Right renal cortex interstitium (tissue), 3 donors: ENCODE measurements at places on chromosomes 5 and 9. TPM values are rescaled to one million over a fixed set of nuclear protein-coding genes. Genes with fewer than 3 reads are reported as not detected.

- DNase-seq, result no peak
These were observed 150.9 kb downstream of the OSTF1 start for GRCh38 chr9:75239176-75239575.

DNA sequence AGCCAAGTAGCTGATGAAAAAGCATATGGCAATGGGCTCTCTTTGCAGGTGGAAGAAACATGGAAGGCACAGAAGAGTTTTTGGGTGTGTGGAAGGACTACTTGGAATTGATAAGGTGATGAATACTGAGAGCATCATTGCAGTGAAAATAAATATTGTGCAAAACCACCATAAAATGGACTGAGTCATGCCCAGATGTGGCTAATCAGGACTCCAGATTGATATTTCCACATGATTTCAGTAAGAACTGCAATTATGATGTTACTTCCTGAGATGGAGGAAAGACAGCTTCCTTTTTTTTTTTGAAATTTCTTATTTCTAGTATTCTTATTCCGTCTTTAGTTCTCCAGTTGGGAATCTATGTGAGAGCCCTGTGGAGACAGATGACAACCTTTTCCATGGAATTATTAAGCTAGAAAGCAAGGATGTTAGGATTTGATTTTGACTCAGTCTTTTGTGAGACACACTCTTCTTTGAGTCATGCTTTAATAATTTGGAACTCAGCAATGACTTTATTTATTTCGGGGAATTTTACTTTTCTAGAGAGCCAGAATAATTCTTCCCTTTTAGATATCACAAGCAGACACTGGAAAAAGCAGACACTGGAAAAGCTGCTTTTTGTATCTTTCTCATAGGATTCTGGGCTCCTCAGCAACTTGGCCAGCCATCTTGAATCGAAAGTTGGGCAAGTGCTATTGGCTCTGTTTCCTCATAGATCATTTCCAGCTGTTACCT, 94.2 kb upstream of the VCAN start:
- no peak for DNase-seq

GRCh38 chr9:87259543-87260518, 237.8 kb upstream of the DAPK1 start:
- peak; percentile 10 for DNase-seq

DNA sequence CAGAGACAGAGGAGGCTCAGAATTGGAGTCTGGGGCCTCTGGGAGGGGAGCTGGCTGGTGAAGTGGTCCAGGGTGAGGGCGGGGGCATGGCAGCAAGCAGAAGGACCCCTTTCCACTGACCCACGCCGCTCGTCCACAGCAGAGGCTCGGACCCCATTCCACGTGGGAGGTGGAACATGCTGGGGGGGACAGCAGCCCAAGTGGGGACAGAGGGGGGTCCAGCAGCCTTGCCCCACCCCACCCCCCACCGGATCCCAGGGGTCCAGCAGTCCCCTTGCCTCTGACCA, 25.4 kb upstream of the NKD2 start:
- DNase-seq, result no peak

TLN1 gene
- polyA plus RNA-seq, result 142 TPM

CSF2 gene
- not detected for polyA plus RNA-seq

DNA sequence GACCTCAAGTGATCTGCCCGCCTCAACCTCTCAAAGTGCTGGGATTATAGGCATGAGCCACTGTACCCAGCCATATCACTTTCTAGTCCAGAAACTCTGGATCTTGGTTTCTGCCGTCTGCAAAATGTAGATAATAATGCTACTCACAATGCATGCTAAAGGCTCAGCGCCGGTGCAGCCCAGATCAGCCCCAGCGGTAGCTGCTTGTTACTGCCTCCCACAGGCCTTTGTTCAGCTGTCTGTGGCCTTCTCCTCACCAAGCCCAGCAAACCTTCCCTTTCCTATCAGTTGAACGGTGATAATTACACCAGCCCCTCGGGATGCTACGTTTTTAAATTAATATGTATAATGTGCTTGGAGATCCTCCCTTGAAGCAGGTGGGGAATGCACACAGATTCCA, 26.2 kb upstream of the MSX2 start:
- DNase-seq, result no peak

GRCh38 chr9:93112864-93113389, 16.9 kb downstream of the CARD19 start:
- DNase-seq, result no peak

DNA sequence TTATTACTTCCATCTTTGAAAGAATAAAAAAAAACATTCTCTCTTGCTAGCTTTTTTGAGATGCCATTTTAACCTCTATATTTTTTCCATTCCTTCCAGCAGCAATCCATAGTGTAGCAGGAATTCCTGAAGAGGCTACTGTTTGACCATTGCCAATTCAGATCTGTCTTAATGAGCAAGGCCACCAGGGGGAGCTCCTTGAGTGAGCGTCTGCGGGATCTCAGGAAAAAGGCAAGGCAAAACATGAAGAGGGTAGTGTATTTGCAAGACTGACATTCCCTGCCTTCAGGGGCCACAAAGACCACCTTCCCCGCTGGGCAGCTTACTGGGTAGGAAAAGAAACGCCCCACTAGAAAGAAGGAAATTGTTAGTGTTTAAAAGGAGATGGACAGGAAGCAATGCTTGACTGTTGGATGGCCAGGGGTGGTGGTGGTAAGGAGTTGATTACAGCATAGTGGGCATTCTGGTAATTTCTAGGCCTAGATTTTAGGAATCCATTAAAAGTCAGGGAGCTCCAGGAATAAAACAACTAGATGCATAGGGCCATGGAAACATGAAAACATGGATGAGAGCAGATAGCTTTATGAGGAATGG, 206.6 kb upstream of the HAPLN1 start:
- DNase-seq, result peak; percentile 32

GRCh38 chr5:111383288-111383970, 128.9 kb downstream of the STARD4 start:
- DNase-seq, result no peak

DNA sequence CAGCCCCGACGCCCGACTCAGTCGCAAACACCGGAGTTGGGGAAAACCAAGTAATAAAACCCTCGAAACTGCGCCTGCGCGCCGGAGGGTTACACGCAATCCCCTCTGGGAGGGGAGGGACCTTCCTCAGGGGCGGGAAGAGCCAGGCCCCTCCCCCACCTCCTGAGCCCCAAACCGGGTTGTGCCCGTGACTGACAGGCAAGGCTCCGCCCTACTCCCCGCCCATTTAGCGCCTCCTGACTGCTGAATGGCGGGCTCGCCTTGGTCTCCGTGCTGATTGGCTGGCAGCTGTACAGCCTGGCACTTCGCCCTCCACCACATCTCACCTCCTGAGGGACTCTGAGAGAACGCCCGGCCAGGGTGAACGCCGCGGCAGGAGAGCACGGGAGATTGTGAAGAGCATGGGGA, at the start of gene PRDM9:
PRDM9 (plus strand) TSS at position 332 of the 408 bp plus-strand sequence. CDS start 1,425 bp downstream, outside the sequence.
- DNase-seq, result peak; percentile 16

GRCh38 chr9:132582786-132583583, 579 bp downstream of the BARHL1 start:
- no peak for DNase-seq

GRCh38 chr5:74122175-74122574, 496.2 kb downstream of the ARHGEF28 start:
- no peak for DNase-seq

MYMK gene
- not detected for polyA plus RNA-seq

- no peak for DNase-seq
These were observed 124.0 kb upstream of the TLE4 start for GRCh38 chr9:79447762-79448161.

GALT gene
- 57.8 TPM for polyA plus RNA-seq

DNA sequence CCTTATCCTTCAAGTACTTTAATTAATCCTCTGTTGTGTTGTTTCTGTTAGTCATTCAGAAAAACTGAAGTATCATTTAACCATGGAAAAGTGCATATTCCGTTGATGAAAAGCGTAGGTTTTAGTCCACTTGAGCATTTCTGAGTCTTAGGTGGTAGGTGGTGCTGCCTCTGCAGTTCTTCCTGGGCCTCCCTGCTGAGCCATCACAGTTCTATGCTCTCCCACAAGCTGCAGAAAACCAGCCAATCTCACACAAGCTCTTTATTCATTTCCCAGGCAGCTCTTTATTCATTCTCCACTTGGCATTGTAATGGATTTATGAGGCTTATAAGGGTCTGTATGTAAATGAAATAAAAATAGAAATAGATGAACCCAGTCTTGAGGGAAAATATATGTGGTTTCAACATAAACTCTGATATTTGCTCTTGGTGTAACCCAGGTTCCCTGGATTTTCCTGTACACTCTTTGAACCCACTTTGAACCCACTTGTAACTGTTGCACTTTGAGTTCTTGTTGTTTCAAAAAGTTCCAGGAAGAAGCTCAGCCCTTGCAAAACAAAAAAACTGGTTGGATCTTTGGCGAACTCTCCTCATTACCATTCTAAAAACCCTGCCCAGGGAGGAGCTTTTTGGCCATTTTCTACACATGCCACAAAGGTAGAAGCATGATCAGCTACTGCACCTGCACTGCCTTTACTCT, 56.0 kb downstream of the ZNF510 start:
- DNase-seq, result no peak

DNA sequence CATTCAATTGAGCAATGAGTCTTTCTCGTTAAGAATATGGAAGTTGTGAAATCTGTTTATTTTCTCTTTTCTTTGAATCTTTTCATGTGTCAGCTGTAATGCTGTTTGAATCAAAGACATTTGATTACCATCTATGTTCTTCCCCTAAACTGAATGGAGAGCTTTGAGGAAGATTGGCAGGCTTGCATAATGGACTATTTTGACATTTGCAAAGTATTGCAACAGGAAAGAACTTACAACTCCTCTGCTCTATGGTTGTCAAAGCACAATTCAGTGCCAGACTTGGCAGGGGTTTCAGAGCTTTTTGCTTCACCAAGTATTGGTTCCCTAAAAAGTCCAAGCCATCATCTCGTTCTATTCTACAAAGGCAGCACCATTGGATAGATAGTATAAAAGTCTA, 549.0 kb upstream of the NUDT12 start:
- no peak for DNase-seq

- DNase-seq, result no peak
These were observed 124.1 kb upstream of the OTULINL start for GRCh38 chr5:14457476-14457875.

GRCh38 chr9:18020121-18020745, 441.4 kb downstream of the SH3GL2 start:
- no peak for DNase-seq

DNA sequence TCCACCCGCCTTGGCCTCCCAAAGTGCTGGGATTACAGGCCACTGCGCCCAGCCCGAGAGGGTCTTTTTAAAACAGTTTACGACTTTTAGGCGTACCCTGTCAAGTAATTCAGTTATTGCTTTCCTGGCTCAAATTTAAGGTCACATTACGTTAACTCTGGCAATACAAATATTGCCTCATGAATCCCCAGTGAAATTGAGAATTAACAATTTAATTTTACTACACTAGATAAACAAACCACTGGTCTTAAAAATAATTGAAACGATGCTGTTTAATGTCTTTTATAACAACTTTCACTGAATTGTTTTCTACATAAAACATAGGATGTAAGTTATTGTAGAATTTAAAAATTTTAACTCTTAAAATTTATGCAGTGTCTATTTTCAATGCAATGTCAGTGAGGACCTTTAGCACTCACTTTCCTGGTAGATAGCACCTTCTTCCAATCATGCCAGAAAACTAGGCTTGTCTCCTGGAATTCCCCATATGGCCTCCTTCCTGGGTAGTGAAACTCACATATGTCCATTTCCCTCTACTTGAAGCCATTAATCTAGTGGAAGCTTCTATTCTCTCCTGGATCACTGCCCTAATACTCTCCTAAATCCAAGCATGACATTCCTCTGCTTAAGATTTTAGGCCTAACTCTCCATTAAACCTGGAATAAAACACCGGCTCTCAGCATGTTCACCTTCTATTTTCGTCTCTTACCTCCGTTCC, 13.5 kb downstream of the BASP1 start:
- no peak for DNase-seq

- no peak for DNase-seq
These were observed 52.7 kb upstream of the LARP1 start for GRCh38 chr5:154702477-154702876.
